Activated CD8-positive, alpha-beta T cell treated with anti-CD3 and anti-CD28 coated beads, Interleukin-2, amount 10 ng/mL, durations not matched to agents 7 days and 5 days (primary cell): ENCODE measurements at places on chromosomes 1 and 21.

GRCh38 chr1:219697682-219698081 is 84.8 kb upstream of the ZC3H11B start:
- DNase-seq: no peak
- no peaks in the 10 kb centered on the region for H3K36me3 ChIP-seq
- H3K27ac ChIP-seq: no peak overlapping the region
- no peaks in the 10 kb centered on the region for H3K27me3 ChIP-seq
- H3K4me3 ChIP-seq: no peak overlapping the region
- H3K4me1 ChIP-seq: no peaks in the 10 kb centered on the region

- peaks cover 10% of the 10 kb centered on the region for H3K4me1 ChIP-seq
- no peak overlapping the region for H3K27ac ChIP-seq
- H3K36me3 ChIP-seq: no peaks in the 10 kb centered on the region
- H3K27me3 ChIP-seq: peaks cover 3% of the 10 kb centered on the region
- H3K4me3 ChIP-seq: no peak overlapping the region
- no peak for DNase-seq
These were observed 30.1 kb downstream of the CAMK1G start for GRCh38 chr1:209613400-209614150.

- H3K36me3 ChIP-seq: no peaks in the 10 kb centered on the region
- H3K27ac ChIP-seq: no peak overlapping the region
- no peak for DNase-seq
- no peak overlapping the region for H3K4me3 ChIP-seq
These were observed 24.4 kb downstream of the GRHL3 start for GRCh38 chr1:24343412-24344089.

GRCh38 chr1:205060746-205061145 is 17.7 kb downstream of the CNTN2 start:
- no peaks in the 10 kb centered on the region for H3K4me1 ChIP-seq
- H3K27ac ChIP-seq: no peak overlapping the region
- DNase-seq: no peak
- no peaks in the 10 kb centered on the region for H3K27me3 ChIP-seq
- no peak overlapping the region for H3K4me3 ChIP-seq

- H3K4me3 ChIP-seq: no peak overlapping the region
- H3K27ac ChIP-seq: no peak overlapping the region
- H3K36me3 ChIP-seq: no peaks in the 10 kb centered on the region
- H3K27me3 ChIP-seq: peaks cover 35% of the 10 kb centered on the region
These were observed 77.5 kb downstream of the PTPN14 start for GRCh38 chr1:214473862-214474261.
